NCI-H2107 (cell line): ENCODE measurements at places on chromosomes 11 and 22.

DNA sequence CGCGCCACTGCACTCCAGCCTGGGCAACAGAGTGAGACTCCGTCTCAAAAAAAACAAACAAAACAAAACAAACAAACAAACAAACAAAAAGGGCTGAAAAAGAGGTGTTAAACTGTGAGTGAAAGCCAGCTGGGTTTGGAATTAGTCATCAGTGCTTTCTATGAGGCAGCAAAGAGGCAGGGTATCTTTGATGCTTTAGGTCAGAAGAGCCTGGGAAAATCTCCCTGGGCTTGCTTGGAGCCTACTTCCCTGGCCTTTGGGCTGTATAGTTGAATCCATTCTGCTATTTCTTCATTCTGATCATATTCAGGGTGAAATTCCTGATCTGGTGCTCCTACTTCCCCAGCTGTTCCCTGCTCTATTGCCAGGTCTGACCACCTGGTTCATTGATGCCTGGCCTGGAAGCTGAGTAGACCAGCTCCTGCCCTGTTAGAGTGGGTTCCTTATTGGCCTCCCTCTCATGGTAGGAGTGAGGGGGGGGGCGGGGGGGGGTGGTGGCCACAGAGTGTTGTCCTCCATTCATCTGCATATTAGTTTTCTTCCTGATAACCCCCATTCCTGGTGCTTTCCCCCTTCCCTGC, 65.6 kb downstream of the INSC start:
- no peak for DNase-seq

DNA sequence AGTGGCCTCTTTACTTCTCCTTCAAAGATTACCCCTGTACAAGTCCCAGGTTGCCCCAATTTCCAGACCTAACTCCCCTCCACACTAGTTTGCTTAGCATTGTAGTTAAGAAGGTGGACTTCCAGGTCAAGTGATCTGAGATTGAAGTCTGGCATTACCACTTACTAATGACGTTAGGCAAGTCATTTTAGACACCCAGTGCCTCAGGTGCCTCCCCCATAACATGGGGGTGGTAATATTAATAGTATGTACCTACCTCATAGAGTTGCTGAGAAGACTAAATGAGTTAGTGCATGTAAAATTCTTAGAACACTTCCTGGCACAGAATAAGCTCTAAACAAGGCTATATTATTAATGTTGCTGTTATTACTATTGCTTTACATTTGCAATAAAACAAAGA, 93.4 kb downstream of the SPON1 start:
- DNase-seq, result no peak

GRCh38 chr11:107397357-107397756, 60.3 kb downstream of the CWF19L2 start:
- no peak for DNase-seq

DNA sequence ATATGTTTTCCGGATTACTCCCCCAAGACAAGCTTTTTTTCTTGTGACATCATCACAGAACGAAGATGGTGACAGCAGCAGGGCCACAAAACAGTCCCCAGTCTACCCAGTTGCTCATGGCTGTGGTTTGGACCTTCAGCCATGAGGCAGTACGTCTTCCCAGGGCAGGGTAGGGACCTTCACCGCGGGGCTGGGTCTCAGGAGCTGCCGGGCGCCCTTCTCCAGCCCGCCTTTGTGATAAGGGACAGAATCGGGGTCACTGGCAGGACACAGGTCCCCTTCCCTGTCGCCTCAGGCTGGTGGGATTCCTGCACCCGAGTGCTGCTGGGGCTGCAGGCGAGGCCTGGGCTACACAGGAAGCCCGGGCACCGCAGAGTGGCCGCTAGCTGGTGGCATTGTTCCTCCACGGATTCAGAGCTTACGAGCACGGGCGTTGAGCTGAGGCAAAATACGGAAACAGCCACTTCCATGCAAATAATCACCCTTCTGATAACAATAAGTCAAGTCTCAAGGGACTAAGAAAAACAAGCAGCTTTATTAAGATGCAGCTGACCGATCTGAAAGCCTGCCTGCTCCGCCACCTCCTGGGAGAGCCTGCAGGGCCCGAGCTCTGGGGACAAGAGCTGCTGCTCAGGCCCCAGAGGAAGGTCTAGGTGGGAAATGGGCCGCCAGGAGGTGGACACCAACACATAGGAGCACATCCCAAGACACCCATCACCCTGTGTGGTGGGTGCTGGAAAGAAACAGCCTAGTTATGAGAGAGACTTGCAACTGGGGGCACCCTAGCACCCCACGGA, 12.3 kb downstream of the TBX1 start:
- no peak for DNase-seq

DNA sequence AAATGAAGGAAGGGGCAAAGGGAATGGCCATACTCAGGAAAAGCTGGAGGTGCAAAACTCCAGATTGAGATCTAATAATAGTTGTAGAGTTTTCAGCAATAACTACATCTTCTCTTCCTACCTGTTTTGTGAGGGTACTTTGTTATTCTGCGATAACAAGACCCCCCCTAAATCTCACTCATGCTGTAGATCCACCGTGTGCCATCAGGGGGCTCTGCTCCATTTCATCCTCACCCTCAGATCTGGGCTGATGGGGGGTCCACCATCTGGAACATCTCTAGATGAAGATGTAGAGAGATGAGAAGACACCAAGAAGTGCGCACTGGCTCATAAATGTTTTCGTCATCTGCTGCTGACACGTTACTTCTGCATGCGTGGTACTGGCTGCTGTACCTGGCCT, 135.9 kb upstream of the KIRREL3 start:
- DNase-seq, result no peak

DNA sequence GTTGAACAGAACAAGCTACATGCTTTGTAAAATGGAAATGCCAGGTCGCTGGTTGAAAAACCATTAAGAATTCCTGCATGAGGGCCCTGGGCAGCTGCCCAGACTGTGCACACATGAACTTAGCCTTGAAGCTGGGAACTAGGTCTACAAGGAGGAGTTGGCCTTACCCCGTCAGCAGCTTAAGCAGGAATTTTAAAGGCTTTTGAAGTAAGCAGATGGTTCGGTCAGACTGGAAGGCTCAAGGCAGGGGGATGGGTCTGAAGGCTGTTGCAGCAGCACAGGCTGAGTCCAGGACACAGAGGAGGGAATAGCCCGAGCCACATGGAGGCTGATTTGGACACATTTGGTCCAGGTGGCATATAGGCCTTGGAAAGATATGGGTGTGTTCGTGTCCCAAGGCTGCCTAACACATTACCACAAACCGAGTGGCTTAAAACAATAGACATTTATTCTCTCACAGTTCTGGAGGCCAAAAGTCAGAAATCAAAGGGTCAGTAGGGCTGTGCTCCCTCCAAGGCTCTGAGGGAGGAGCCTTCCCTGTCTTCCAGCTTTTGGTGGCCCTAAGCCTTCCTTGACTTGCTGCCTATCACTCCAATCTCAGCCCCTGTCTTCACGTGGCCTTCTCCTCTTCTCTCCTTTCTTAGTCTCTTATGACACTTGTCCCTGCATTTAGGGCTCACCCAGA, 11.6 kb downstream of the LIF start:
- DNase-seq, result no peak

DNA sequence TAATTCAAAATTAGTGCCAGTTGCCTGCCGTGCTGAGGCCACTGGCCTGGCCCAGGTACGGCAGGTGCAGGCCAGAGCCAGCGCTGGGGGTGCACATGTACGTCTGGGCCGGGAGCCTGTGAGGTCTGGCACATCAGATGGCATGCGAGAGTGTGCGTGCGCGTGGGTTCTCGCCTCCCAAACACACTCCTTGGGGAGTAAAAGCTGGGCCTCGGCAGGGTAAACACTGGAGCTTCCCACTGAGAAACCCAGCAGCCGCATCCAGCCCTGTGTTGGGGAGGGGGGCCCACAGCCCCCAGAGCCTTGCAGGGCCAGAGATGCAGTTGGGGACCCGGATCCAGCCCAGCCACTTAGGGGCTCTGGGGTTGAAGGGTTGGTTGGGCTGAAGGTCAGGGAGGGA, 37.8 kb downstream of the FLRT1 start:
- no peak for DNase-seq

- DNase-seq, result no peak
These were observed 20.0 kb upstream of the ADA2 start for GRCh38 chr22:17239156-17239701.

- DNase-seq, result no peak
These were observed 363.6 kb upstream of the LARGE1 start for GRCh38 chr22:34283844-34284243.
